ENCODE measurements at places on chromosomes 5 and 9.

- DNase-seq, result no peak
These were observed 233.1 kb upstream of the GAS1 start for GRCh38 chr9:87180361-87180760.

- DNase-seq, result no peak
These were observed 165.1 kb downstream of the PAPPA start for GRCh38 chr9:116318468-116319374.

DNA sequence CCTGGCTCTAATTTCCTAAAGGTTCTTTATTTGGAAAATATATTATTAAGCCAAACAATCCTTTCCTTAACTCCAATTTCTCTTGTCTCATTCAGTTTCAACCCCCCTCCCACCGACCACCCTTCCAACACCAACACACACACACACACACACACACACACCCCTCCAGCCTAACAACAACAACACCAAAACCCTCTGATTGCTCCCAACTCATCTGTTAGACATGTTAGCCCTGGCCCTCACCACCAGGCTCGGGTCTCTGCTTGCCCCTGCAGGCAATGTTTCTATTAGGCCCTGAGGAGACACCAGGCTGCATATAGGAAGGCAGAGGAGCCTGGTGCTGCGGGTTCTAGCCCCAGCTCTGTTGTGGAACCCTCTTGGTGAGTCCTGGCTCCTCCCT, 18.4 kb upstream of the TRAF1 start:
- no peak for DNase-seq

- DNase-seq, result no peak
These were observed 57.6 kb downstream of the PPP2R2B start for GRCh38 chr5:146820987-146821386.

DNA sequence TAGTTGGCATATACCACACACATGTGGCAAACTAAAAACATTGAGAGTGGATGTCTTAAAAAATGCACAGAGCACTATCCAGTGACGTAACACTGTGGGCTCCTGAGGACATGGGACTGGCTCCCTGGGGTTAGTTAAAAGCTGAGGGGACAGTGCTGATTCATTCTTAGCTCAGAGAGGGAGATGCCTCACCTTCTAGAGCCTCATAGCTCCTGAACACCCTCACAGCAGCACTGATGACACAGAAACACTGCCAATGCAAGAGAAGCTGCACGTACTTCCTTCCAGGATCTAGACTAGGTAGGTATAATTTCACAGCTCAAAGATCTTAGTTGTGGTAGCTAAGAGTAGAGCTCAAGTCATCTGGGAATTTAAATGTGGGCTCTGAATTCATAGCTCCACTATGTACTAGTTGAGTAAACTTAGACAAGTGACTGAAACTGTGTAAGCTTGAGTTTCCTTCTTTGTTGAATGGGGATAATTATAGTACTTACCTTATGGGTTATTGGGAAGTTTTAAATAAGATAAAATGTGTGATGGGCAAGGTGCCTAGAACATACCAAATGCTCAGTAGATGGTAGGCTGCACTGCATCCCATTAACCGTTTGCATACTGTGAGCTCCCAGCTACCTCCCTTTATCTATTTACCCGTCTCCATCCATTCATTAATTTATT, 279.9 kb downstream of the ASTN2 start:
- DNase-seq, result no peak

GRCh38 chr9:68498816-68499215, 41.9 kb downstream of the TMEM252 start:
- no peak for DNase-seq

DNA sequence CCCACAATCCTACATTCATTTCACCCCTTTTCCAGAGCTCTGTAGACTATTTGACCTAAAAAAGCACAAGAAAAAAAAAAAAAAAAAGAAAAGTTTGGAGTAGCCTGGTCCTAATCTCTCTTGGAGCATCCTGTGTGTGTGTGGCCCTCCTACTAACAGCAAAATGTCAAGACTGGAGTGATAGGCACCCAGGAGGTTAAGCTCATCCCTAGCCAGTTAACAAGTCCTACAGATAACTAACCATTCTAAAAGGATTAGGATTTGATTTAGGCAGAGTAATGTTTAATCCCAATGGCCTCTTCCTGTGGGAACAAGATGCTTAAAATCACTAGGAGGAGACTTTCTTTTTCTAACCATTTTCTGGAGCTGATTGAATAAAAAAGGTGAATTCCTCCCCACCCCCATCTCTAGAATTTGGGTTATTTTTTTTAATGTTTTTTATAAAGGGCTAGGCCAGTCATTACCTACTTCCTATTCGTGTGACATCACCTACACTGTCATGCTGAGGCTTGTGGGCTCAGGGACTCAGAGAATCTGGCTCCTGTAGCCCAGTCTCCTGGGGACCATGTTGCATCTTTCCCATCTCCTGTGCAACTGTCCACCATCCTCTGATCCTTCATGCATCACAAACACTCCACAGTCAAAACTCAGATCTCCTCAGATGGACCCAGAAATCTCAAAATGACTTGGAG, 43.2 kb upstream of the NR3C1 start:
- DNase-seq, result no peak

GRCh38 chr9:128225770-128226411, 22.7 kb downstream of the DNM1 start:
- DNase-seq, result no peak

GRCh38 chr9:105119156-105119555, 125.3 kb upstream of the SLC44A1 start:
- no peak for DNase-seq

- DNase-seq, result no peak
These were observed 2.9 kb downstream of the TGFBI start for GRCh38 chr5:136031711-136032110.

- DNase-seq, result no peak
These were observed 52.8 kb downstream of the CTNND2 start for GRCh38 chr5:11851416-11851815.

- peak; percentile 67 for DNase-seq
These were observed 8.7 kb upstream of the ERAP1 start for GRCh38 chr5:96816411-96816939.

DNA sequence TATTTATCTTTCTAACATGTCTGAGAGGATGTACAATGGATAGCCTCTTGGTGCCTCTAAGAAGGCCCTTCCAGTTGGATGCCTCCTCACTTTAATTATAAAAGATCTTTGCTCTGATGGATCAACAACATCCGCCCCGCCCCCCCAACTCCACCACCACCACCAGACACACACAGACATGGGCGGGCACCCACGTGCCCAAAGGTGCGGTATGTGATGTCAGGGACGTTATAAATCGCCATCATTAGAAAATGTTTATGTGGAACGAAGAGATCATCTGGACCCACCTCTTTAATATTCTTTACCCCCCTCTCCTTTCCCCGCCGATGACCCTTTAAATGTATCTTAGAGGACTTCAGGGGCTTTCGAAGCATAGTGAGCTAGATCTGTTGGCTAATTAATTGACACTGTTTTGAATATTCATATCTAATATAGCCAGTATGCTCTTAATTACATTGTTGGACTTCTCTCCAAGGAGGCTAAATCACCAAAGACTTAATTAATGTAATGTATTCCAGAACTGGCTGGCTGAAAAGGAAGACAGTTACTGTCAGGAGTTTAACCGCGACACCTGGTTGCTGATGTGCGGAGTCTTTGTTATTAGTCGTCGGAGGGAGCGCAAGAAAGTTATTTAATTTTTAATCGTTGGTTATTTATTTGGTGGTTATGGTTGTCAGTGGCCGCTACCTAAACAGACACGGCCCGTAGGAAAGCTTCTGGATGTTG, 6.1 kb upstream of the FOXB2 start:
- DNase-seq, result no peak

- DNase-seq, result no peak
These were observed 29.4 kb downstream of the IER5L start for GRCh38 chr9:129148463-129149204.

DNA sequence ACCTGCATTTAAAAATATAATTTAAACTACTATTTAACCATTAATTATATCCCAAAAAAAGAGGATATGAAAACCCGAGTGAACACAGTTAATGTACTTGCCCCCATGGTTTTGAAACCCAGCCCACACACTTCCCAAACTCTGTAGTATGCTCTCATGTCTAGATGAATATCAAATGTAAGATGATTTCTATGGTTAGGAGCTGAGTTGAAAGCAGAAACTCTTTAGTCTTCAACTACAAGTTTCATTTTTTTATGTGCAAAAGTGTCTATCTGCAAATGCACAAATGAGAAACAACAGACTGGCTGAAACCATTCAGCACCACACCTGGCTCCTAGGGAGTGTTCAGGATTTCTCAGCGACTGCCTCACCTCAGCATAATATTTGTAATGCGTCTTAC, 183.3 kb downstream of the SEMA5A start:
- DNase-seq, result no peak

DNA sequence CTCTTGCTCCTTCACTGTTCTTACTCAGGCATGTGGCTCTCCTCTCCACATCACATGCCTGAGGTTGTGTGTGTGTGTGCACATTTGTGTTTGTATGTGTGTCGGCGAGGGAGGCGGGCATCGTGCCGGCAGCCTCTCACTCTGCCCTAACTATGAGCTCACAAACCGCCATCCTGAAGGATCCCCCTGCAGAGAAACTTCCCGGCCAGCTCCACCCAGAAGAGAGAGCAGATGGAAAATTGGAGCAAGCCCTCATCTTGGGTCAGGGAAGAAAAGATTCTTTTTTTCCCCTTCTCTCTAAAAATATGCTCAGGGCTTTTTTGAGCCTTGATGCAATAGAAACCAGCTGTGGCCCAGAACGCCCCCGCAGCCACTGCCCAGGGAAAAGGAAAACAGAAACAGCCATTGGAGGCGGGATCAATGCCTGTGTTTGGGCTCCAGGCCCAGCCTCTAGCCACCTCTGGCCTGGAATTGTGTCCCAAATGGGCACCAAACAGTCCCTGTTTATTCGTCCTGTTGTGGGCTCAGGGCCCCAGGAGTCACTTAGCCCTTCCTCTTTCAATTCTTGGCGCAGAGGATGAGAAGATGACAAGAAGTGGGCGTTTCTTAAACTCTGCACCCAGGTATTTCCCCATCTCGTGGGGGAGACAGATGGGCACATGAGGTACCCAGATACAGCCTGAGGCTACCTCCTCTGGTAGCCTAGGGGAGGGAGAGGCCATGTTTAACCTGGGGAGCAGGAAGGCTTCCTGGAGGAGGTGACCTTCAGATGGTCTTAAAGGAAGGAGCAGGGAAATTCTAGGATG, 151.5 kb downstream of the RGS3 start:
- DNase-seq, result no peak
